OCI-LY7 (cell line): ENCODE measurements at places on chromosomes 16 and 17.

DNA sequence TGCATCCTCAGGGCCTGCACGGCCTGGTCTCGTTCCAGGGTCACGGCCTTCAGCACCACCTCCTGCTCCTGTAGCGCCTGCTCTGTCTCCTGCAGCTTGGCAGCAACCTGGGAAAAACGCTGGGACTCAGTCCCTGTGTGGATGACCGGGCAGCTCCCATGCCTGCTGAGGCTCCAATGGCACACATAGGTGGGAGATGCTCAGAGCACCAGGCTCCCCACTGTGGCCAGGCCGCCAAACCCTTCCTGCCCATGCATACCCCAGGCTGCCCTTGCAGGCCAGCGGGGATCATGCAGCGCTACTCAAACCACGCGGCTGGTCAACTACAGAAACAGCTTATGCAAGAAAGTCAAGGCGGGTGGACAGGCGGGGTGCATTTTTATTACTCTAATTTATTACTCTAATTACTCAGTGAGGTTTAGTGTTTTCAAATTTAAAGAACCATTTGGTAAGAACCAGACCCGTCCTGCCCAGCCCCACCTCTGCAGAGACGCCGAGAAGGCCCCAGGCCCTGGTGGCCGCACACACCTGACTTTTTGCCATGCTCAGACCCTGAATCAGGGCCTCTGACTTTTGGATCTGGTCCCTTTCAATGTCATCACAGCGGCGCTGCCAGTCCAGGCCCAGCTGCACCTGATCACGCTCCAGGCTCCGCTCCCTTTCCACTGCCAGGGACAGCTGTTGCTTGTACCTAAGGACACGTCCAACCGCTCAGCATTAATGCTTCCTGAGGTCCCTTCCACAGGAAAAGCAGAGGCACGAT is 34.0 kb downstream of the CCDC57 start:
- no peak for DNase-seq

GRCh38 chr17:80704381-80704819 is 159.8 kb downstream of the RPTOR start:
- no peak for DNase-seq

DNA sequence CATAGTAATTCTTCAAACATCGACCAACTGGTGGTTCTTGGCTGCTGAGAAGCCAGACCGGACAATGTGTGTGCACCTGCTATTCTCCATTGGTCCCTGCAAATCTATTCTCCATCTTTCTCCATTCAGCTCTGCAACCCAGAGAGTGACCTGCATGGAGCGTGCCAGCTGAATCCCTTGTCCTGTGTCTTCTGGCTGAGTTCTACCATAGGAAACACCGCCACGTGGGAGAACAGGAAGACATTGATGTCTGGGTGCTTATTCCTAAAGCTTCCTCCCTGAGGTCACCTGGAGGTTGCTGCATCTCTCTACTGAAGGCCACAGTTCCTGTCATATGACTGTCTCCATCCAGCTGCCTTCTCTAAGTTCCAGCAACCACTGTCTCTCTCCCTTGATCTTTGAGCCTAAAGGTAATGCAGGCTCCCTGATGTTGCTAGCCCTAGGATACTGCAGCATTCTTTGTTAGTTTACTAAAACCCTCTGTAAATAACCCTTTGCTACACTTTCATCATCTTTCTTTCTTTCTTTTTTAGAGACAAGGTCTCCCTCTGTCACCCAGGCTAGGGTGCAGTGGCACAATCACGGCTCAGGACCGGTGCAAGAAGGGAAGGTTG is 10.6 kb upstream of the SMG1 start:
- DNase-seq = no peak

- no peak for DNase-seq
These were observed 113.9 kb upstream of the MAF start for GRCh38 chr16:79714440-79714839.

- DNase-seq = peak; percentile 98
These were observed at the start of gene USP22 for GRCh38 chr17:21042458-21043295. USP22 (minus strand) TSS chr17:21043011; CDS start chr17:21042835, 176 bp downstream.

- no peak for DNase-seq
These were observed 9.9 kb downstream of the TNS4 start for GRCh38 chr17:40491486-40491885.

DNA sequence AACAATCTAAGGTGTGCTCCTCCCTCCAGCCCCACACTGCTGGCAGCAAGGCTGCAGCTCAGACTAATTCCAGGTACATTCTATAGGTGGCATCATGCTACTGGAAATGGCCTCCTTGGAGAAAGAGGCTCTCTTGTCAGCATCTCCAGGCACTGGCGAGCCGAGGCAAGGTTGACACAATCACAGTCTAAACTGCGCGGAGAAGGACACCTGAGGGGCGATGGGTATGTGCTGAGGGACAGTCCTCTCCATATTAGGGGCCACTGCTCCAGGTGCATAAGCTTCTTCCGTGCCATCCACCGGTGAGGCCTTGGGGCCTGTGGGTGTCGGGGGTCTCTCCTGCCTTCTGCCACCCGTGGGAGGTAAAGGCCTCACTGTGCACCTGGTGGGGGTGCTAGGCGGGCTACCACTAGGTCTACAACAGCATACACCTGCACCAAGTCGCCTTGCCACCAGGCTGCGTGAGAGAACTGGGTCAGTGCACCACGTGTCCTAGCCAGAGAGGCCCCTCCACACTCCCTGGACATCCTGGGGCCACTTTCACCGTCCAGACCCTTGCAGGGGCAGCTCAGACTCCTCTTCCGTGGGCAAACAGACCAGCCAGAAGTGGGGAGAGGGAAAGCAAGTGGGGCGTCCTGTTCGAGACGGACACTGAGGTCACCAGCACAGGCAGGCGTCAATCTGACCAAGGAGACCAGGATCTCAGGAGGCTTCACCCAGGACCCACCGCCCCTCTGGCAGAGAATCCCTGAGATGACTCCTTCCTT is 12.1 kb upstream of the CBX8 start:
- DNase-seq = peak; percentile 64

DNA sequence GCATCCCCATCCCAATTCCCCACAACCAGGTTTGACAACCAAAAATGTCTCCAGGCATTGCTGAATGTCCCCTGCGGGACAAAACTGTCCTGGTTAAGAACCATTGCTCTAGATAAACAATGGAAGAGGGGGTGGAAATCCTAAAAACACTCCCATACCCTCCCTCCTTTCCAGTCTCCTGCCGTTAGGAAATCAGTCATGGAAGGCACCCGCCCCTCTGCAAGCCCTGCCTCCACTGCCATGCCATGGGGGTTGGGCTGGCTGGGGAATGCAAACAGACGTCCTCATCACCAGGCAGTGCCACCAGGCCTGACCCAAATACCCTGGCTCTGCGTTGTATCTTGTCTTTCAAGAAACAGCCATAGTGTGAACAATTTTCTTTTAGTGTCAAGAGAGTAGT is 57.5 kb downstream of the CYTH1 start:
- DNase-seq = no peak
